ENCODE measurements at places on chromosomes 6 and 20. TPM values are rescaled to one million over a fixed set of nuclear protein-coding genes. Genes with fewer than 3 reads are reported as not detected.
A peak's percentile ranks its signal among the peaks of the same experiment; 100 is the strongest.

- DNase-seq = no peak
Observed at GRCh38 chr6:6629402-6629801, 40.9 kb downstream of the LY86 start.

GRCh38 chr20:58161192-58161591 lies 67.3 kb downstream of the ANKRD60 start:
- DNase-seq = no peak

DNA sequence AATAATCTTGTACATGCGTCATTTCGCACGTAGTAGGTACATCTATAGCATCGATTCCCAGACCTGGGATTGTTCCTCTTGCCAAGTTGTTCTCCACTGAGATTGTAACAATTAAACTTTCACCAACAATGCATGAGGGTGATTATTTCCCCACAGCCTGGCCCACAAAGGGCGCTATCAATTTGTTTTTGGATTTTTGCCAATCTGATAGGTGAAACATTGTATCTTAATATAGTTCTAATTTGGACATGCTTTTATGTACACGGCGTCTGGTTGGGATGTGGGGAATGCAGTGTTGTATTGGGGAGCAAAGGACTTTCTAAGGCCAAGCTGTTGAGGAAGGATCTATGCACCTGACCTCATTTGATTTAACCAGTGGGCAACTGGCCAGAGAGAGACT lies 59.5 kb downstream of the VEGFA start:
- DNase-seq = no peak

- DNase-seq = peak; percentile 36
Observed at GRCh38 chr20:35700625-35701148, 1.5 kb downstream of the ROMO1 start.

Gene KCNK16
- total RNA-seq = not detected

Gene C6orf141
- not detected for total RNA-seq

Gene MYT1
- total RNA-seq = not detected

Data from activated CD8-positive, alpha-beta memory T cell treated with anti-CD3 and anti-CD28 coated beads, Interleukin-2, amount 10 ng/mL, durations not matched to agents 7 days and 5 days (primary cell).